NCI-H1417 treated with DMSO at 0.1 percent for 48 hours (cell line): ENCODE measurements at places on chromosomes 6 and 20.

DNA sequence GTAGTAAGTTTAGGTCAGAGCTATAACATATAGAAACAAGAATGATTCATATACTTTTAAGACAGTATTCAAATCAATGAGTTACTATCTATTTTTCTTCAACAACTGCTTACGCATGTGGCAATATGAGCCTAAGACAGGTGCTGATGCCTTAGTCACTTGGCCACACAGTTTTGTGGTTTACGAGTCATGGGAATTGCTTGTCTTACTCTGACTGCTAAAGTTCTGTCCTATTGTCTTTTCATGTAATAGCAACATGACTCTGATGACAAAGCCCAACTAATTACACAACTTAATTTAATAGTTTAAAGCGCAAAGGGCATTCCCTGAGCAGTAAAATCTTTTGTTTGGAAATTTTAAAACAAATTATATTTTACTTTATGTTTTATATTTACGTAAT, 159.3 kb upstream of the CENPW start:
- no peak for DNase-seq

DNA sequence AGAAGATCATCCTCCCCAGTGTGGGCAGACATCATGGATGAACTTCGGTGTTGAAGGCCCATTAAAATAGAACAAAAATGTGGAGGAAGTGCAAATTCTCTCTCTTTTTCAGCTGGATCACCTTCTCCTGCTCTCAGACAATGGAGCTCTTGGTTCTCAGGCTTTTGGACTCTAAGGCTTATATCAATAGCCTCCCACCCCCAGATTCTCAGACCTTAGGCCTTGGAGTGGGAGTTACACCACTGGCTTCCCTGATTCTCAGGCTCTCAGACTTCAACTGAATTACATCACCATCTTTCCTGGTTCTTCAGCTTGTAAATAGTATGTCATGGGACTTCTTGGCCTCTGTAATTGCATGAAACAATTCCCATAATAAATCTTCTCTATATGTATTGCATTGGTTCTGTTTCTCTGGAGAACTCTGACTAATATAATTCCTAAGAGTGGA, 36.6 kb downstream of the NSFL1C start:
- no peak for DNase-seq

DNA sequence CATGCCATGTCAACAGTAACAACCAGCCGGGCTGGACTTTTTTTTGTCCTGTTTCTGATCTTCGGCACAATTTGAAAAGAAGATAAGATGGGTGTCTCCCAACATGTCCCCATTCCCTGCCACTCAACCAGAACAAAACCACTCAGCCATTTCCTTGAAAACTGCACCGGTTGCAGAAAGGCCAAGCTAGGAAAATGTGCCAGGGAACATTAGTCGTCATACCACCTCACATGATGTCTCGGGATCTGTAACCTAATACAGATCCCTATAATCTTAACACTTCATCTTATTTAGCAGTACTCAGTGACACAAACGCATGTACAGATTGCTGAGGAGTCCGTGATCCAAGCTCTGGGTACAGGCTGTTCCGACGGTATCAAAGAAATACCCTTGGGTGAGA, 46.5 kb downstream of the ALDH8A1 start:
- DNase-seq = no peak

- no peak for DNase-seq
Observed at GRCh38 chr20:47256668-47257236, 99.7 kb downstream of the ZMYND8 start.

- no peak for DNase-seq
Observed at GRCh38 chr6:28553986-28554881, 28.6 kb downstream of the GPX5 start.

GRCh38 chr6:42009844-42010184, 40.5 kb upstream of the TAF8 start:
- no peak for DNase-seq

DNA sequence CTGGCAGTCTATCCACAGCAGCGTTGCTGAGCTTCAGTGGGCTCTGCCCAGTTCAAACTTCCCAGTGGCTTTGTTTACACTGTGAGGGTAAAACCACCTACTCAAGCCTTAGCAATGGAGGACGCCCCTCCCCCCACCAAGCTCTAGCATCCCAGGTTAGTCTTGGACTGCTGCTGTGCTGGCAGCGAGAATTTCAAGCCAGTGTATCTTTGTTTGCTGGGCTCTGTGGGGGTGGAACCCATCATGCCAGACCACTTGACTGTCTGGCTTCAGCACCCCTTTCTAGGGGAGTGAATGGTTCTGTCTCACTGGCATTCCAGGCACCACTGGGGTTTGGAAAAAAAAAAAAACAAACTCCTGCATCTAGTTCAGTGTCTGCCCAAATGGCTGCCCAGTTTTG, 249.7 kb upstream of the SYNCRIP start:
- no peak for DNase-seq

DNA sequence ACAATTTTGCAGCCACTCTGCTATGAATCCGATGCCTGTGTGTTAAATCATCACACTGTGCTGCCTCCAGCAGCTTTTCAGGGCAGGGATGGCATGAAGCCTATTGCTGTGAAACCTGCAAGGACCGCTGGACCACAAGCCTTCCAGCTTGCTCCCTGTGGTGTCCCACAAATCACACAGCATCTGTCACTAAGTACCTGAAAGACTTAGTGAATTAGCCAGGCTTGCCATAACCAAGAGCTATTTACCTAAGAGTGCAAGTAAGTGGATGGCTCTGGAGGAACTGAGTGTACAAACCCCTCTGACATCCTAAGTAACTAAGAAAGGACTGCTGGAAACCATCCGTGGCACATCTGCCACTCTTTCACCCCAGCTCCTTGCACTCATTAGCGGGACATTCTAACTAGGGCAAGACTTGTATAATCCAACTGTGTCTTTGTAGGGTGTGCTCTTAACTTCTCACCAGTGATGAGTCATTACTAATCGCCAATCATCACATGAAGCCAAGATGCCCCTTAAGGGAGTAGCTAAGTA, 34.7 kb downstream of the FOXQ1 start:
- DNase-seq = no peak

GRCh38 chr6:33996120-33996475, 149.8 kb downstream of the GRM4 start:
- no peak for DNase-seq

- DNase-seq = no peak
Observed at GRCh38 chr6:23086100-23086499, 516.7 kb downstream of the HDGFL1 start.

DNA sequence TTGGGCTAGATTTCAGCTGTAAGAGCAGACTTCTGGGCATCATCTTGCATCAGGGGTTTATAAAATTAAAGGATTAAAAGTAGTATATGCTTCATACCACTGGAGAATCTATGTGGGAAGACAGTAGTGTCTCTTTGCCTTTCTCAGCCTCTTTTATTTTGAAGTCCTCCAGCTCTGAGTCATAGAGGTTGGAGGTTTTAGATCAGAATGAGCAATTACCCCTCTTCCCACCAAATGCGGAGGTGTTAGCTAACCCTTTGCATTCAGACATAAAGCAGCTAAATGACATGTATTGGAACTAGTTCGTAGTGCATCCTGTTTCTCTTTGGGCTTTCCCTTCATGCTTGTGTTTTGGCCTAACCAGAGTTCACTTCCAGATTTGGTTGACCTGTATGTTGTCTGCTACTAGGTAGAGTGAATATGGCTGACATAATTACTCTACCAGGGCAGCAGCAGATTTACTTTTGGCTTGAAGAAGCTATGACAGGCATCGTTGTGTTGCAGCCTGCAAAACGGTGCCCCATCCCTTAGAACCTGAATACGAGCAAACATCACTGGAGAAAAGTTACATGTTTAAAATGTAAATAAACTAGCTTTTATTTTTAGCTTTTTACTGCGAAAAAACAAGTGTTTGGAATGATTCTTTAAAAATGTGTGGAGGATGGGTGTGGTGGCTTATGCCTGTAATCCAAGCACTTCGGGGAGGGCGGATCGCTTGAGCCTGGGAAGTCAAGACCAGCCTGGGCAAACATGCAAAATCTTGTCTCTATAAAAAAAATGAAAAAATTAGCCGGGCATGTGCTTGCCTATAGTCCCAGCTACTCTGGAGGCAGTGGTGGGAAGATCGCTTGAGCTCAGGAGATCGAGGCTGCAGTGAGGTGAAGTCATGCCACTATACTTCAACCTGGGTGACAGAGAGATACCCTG, 82.2 kb downstream of the MYO6 start:
- DNase-seq = no peak

DNA sequence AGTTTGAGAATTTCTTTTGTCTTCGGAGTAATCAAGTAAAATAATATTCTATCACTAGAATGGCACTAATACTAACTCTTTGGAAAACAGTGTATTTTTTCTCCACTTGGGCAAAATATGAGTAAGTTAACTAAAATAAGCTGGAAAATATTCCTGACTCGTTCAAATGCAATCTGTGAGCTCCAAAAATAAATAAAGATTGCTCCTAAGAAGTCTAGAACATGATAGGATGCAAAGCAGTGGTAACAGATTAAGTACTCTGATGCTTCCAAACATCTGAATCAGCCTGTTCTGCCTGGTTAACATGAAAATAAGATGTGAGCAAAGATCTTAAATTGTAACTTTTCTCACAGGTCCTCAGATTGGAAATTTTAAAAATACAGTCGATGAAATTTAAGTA, 285.1 kb upstream of the ID4 start:
- no peak for DNase-seq

DNA sequence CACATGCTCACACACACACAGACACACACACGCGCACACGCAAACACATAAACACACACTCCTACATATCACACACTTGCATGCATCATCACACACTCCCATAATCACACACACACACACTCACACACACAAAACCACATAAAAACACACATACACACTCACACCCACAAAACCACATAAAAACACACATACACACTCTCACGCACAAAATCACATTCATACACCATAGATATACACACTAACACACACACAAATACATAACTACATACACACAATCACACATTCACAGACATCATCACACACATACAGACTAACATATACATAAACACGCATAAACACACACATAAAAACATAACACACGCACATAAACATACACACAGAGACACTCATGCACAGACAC, 57.8 kb upstream of the QKI start:
- no peak for DNase-seq

GRCh38 chr20:52963131-52963530, 9.0 kb upstream of the TSHZ2 start:
- no peak for DNase-seq

GRCh38 chr6:162251257-162251656, 476.3 kb downstream of the PRKN start:
- DNase-seq = no peak
